ENCODE measurements at places on chromosomes 2 and 18.
A peak's percentile ranks its signal among the peaks of the same experiment; 100 is the strongest.

- DNase-seq, result no peak
Observed at GRCh38 chr18:56000041-56000440, 412.0 kb upstream of the TCF4 start.

DNA sequence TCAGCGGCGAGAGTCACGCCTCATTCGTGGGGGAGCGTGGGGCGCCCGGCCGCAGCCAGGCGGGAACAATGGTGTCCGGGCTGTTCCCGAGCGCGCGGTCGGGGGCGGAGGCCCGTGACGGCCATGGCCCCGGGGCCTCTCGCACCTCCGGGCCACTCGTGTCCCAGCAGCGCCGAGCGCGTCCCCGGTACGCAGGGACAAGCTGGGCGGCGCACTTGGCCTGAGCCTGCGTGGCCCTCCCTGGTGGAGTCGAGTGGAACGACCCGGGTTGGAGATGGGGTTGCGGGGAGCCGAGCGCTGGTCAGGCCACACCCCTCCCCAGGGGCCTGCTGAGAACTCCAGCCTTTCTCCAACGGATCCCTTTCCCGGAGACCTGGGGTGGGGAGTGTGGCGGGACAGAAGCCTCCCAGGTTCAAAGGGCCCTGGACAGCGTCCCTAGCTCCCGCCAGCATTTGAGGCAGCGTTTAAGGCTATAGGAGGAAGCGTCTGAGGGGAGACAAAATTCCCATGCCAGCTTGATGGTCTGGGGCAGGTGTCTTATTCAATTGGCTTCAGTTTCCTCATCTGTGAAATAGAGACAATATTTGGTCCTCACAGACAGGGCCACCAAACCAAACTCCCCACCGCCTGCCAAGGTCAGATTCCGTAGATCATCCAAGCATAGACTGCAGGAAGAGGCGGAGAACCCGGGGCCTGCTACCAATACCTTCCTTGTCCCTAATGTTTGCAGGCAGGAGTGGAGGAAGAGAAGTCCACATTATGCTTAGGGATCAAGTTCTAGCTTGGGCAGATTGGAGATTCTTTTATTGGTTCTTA lies 553 bp downstream of the CNDP2 start:
- peak; percentile 48 for DNase-seq

DNA sequence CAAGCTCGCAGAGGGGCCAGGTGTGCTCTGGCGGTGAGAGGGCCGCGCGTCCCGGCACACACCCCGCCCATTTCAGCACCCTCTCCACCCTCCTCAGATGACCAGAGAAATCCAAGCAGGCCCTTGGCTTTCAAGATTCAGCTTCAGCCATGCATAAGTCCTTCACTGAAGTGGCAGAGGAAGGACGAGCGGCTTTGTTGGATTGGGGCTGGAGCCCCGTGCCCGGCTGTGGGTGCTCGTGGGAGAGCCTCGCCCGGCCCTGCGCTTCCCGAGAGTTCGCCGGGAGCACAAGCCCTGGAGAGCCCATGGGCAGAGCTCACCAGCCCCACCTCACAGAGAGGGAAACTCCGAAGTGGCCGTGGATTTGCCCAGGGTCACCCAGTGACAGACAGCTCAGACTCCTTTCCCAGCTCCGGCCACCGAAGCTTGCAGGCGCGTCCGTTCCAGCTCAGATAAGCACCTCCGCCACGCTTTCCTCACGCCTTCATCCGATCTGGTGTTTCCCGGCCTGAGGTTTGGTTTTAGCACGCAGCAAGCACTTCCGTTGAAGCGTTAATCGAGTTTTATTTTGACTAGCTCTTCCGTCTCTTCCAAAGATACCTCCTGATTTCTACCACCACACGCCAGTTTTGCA lies 45.6 kb upstream of the MTCL1 start:
- DNase-seq, result no peak

- DNase-seq, result no peak
Observed at GRCh38 chr2:7573166-7573825, 656.1 kb downstream of the RNF144A start.

- no peak for DNase-seq
Observed at GRCh38 chr2:236639461-236640235, 70.0 kb downstream of the ACKR3 start.

GRCh38 chr2:119109866-119110265 lies 48.7 kb downstream of the C1QL2 start:
- no peak for DNase-seq

- no peak for DNase-seq
Observed at GRCh38 chr2:109685453-109685852, 71.3 kb downstream of the SOWAHC start.

DNA sequence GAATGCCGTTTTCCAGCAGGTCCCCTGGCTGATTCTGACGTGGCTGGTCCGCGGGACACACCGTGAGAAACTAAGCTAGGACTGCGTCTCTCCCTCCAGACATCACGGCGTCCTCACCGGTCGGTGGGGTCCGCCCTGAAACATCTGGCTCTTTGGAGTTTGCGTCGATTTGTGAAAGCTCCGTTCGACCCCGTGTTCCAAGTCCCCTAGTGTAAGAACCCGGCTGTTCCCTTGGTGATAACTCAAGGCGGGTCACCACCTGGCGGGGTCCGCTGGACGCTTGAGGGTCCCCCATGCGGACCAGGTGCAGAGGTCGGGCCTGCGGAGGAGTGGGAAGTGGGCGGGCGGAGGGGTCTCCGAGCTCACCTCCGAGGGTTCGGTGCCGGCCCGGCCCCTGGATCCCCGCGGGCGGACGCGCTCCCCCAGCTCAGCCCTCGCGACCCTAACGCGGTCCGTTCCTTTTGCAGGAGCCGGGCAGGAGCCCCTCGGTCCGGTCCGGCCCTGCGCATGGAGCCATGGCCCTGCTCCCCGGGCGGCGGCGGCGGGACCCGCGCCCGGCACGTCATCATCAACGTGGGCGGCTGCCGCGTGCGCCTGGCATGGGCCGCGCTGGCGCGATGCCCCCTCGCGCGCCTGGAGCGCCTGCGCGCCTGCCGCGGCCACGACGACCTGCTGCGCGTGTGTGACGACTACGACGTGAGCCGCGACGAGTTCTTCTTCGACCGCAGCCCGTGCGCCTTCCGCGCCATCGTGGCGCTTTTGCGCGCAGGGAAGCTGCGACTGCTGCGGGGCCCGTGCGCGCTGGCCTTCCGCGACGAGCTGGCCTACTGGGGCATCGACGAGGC lies 65.6 kb downstream of the KCNG2 start:
- DNase-seq, result no peak

DNA sequence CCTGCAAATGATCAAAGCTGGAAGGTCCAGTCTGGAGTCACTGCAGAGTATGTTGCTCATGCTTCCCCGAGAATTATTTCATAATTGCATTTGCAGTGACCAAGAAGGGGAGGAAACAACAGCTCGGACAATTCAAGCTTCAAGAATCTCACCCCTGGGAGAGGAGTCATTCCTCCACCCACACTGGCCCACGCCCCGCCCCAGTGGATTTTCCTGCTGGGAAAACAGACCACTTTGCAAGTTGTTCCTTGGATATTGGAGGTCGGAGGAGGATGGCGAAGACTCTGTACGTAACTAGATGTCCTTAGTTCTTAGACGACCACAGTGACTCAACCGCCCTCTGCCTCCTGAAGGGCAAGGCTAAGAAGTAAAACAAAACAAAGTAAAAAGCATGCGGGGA lies 159.4 kb downstream of the TPO start:
- DNase-seq, result no peak

DNA sequence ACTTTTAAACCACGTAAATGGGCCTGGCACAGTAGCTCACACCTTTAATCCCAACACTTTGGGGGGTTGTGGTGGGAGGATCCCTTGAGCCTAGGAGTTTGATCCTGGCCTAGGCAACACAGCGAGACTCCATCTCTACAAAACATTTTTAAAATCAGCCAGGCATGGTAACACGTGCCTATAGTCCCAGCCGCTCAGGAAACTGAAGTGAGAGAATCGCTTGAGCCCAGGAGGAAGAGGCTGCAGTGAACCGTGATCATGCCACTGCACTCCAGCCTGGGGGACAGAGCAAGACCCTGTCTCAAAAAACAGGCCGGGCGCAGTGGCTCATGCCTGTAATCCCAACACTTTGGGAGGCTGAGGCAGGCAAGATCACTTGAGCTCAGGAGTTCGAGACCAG lies 12.2 kb downstream of the ROCK1 start:
- DNase-seq, result no peak

DNA sequence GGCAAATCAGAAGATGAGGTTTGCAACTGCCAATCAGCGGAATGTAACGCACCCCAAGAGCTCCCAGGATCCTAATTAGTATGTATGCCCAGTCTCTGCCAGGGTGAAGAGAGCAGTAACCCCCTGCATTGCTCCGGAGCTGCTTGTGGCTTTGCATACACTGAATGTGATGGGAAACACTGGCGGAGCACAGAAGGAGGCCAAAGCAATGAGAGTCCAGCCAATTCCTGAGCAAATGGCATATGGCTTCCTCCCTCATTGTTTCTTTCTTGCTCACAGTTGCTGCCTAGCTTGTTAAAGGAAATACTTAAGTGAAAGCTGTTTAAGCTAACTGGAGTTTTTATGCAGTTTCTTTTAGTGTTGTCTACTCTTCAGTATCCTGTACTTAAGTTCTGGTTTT lies 343.5 kb upstream of the NT5C1B start:
- DNase-seq, result no peak

- DNase-seq, result no peak
Observed at GRCh38 chr18:48352051-48352755, 57.0 kb downstream of the ZBTB7C start.

Measured in activated naive CD4-positive, alpha-beta T cell treated with anti-CD3 and anti-CD28 coated beads, Interleukin-2, amount 50 U/mL, for 16 hours (primary cell).